ENCODE measurements at places on chromosomes 13 and 19. TPM values are rescaled to one million over a fixed set of nuclear protein-coding genes. Genes with fewer than 3 reads are reported as not detected.

DNA sequence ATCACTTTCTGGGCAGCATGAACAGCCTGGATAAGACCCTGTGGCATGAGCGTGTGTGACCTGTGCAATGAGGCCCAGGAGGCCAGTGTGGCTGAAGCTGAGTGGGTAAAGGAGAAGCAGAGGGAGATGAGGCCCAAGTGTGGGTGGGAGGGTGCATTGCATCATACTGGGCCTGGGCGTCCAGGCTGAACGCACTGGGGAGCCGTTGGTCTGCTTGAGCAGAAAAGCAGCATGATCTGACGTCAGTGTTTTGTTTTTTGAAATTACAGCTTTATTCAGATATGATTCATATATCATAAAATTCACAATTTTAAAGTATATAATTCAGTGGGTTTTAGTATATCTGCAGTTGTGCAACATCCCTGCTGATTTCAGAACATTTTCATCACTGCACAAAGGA is 409.7 kb downstream of the HS6ST3 start:
- no peak overlapping the region for H3K27ac ChIP-seq
- no peaks in the 10 kb centered on the region for H3K4me1 ChIP-seq
- H3K27me3 ChIP-seq: no peaks in the 10 kb centered on the region
- no peaks in the 10 kb centered on the region for H3K36me3 ChIP-seq
- H3K4me3 ChIP-seq: no peak overlapping the region

The NACC1 gene
- 80.9 TPM for total RNA-seq

DNA sequence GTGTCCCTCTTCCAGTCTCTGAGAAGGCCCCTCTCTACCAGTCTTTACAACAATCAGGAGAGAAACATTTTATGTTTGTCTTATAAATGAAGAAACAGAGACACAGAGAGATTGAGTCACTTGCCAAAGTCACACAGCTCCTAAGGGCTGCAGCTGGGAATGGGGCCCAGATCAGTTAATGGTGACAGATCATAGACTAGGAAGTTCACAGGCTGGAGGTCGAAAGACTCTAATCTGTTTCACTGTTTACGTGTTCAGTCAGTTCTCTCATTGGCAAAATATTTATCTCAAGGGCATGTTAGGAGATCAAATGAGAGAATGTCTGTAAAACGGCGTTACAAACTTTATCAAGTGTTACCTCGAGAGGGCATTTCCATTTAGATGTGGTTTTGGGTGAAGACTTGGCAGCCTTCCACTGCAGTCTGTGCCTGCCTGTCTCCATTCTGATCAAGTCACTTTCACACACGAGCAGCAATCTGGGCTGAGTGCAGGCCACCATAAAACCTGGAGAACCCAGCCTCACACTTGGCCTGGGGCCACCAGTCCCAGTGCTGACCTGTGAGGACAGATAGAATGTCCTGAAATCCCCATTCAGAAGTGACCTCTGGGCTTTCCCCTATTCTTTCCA is 65.1 kb downstream of the SIAH3 start:
- H3K27ac ChIP-seq: no peak overlapping the region
- H3K4me1 ChIP-seq: no peaks in the 10 kb centered on the region
- no peak for DNase-seq
- no peak overlapping the region for H3K4me3 ChIP-seq
- no peaks in the 10 kb centered on the region for H3K36me3 ChIP-seq

The ETV2 gene
- total RNA-seq: not detected

DNA sequence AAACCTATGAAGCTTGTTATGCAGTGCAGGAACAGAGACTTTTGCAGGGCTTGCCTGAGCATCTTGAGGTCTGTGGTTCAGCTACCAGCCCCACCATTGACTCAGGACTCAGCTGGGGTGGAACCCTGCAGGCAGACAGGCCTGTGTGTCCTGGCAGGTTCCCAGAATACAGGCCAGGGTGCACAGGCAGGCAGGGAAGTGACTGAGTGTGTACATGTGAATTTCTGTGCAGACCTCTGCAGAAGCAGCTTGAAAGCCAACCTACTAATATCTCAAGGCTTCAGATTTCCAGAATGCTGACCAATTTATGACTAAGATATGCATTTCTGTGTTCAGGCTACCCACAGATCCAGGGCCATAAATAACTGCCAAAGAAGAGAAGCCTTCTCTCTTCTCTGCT is 254.4 kb downstream of the DLEU7 start:
- H3K27me3 ChIP-seq: peaks cover 13% of the 10 kb centered on the region
- no peak overlapping the region for H3K27ac ChIP-seq
- H3K4me3 ChIP-seq: no peak overlapping the region
- H3K4me1 ChIP-seq: no peaks in the 10 kb centered on the region
- DNase-seq: no peak

- H3K27me3 ChIP-seq: no peaks in the 10 kb centered on the region
- H3K4me3 ChIP-seq: no peak overlapping the region
- no peaks in the 10 kb centered on the region for H3K4me1 ChIP-seq
Measured at GRCh38 chr19:45817010-45817724, 2.1 kb upstream of the RSPH6A start.

DNA sequence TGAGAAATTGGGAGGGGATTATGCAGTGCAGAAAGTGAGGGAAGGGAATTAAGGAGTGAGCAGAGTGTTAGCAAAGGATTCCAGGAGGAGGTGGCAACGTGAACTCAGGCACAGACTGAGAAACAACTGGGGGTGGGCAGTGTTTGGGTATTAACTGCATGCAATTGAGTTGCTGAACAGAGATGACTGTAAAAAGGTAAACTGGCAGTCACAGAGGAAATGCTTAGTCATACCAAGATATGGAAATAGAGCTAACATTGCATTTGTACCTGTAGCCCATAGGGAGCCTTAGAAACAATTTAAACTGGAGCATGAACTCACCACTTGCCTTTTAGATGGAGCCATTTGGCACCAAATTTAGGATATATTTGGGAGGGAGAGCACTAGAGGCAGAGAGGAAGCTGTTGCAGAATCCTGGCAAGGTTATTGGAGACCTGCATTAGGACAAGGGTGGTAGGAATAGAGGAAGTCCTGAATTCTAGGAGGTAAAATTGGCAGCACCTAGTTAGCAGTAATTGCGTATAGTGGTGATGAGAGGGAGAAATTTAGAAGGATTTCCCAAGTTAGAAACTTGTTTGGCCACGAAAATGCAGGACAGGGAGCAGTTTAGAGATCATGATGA is 100.6 kb upstream of the FRY start:
- H3K4me3 ChIP-seq: no peak overlapping the region
- peaks cover 9% of the 10 kb centered on the region for H3K4me1 ChIP-seq
- H3K36me3 ChIP-seq: peaks cover 5% of the 10 kb centered on the region
- H3K27ac ChIP-seq: no peak overlapping the region
- H3K27me3 ChIP-seq: no peaks in the 10 kb centered on the region

GRCh38 chr19:18898081-18898606 is 2.2 kb upstream of the CERS1 start:
- H3K36me3 ChIP-seq: peaks cover 15% of the 10 kb centered on the region
- no peak for DNase-seq
- no peak overlapping the region for H3K27ac ChIP-seq
- H3K27me3 ChIP-seq: no peaks in the 10 kb centered on the region
- no peaks in the 10 kb centered on the region for H3K4me1 ChIP-seq
- H3K4me3 ChIP-seq: no peak overlapping the region

The NKPD1 gene
- 0.64 TPM for total RNA-seq

- no peak overlapping the region for H3K4me3 ChIP-seq
- DNase-seq: no peak
- H3K27ac ChIP-seq: no peak overlapping the region
- no peaks in the 10 kb centered on the region for H3K27me3 ChIP-seq
Measured at GRCh38 chr13:95726876-95727275, 49.9 kb downstream of the DNAJC3 start.

The EPSTI1 gene
- 11.5 TPM for total RNA-seq

The PEAK3 gene
- total RNA-seq: not detected

The C19orf81 gene
- not detected for total RNA-seq
